Osteocyte (in vitro differentiated cells): ENCODE measurements at places on chromosomes 6 and 20.

DNA sequence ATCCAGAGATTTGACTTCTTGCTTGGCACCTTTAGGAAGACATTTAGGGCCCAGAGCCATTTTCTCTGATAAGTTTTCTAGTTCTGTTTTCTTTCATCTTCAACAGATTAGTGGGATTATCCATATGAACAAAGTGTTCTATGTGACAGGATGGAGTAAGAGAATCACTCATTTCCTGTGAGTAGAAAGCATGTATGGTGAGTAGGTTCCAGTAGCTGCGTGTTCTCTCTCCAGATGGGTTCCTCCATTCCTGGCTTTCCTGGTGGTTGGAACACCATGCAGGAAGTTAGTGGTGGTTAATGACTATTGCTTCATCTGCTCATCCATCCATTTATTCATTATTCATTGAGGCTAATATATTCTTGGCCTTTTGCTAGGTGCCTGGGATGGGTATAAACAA is 54.0 kb downstream of the EFCAB8 start:
- DNase-seq = no peak

- DNase-seq = peak; percentile 68
These were observed 2.1 kb downstream of the ZC3H12D start for GRCh38 chr6:149482545-149483333.

- no peak for DNase-seq
These were observed 64.0 kb upstream of the FOXQ1 start for GRCh38 chr6:1247894-1248293.

DNA sequence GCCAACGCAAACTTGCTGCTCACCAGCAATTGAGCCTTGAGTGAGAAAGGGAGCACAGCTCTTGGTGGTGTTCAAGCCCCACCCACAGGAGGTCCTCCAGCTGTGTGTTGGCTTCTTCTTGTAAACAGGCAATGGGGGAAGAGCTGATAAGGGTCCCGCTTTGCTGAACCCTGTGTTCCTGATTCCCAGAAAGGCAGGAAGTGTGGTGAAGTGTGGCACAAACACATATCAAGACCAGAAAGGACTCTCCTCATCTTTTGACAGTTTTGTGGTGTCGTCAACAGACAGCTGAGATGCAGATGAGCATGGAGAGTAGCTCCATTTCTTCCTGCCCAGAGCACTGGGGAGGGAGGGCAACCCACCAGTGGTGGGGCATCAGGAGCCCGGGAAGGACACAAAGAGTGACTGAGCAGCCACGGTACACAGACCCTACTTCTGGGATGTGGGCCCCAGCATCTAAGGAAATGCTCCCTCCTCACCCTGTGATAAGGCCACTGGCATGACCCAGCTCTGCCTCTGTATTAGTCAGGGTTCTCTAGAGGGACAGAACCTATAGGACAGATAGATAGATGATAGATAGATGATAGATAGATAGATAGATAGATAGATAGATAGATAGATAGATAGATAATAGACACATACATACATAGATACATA is 188.9 kb upstream of the TAB2 start:
- no peak for DNase-seq

DNA sequence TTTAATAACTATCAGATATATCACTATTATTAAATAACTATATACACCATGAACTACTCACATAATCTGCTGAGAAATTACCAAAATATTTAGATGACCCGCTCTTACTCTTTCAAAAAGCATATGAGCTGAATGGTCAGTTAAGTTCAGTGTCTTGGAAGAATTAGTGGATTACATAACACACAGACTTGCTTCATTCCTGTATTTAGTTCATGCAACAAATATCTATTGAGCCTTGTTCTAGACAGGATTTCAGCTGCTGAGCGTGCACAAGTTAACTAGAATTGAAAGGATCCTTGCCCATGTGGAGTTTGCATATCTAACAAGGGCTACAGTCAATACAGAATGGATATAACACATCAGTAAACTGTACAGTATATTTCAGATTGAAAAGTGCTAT is 566.2 kb downstream of the CBLN4 start:
- DNase-seq = no peak

DNA sequence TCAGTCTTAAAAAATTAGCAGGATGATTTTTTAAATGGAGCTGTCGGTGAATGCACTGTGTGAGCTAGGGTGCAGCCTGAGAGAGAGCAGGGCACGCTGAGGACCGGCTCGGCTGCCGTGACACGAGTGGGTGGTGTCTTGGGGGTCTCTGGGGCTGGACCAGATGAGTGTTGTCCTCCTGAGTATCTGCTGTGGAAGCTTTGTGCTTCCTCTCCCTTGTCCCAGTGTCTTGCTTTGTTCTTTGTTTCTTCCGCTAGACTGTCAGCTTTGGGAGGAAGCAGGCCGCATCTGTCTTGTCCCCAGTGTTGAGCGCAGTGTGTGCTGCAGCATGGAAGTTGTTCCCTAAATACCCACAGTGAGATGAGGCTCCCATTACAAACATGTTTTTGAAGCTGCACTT is 89.4 kb downstream of the RTN4IP1 start:
- no peak for DNase-seq

GRCh38 chr6:8627085-8627861 is 191.9 kb upstream of the SLC35B3 start:
- DNase-seq = no peak

GRCh38 chr6:125169058-125169457 is 15.5 kb downstream of the TPD52L1 start:
- DNase-seq = no peak

GRCh38 chr6:142313284-142313683 is 11.5 kb downstream of the ADGRG6 start:
- no peak for DNase-seq

GRCh38 chr6:33985313-33985751 is 160.6 kb downstream of the GRM4 start:
- peak; percentile 80 for DNase-seq

- DNase-seq = no peak
These were observed 36.3 kb upstream of the ZFAND3 start for GRCh38 chr6:37783025-37783855.

DNA sequence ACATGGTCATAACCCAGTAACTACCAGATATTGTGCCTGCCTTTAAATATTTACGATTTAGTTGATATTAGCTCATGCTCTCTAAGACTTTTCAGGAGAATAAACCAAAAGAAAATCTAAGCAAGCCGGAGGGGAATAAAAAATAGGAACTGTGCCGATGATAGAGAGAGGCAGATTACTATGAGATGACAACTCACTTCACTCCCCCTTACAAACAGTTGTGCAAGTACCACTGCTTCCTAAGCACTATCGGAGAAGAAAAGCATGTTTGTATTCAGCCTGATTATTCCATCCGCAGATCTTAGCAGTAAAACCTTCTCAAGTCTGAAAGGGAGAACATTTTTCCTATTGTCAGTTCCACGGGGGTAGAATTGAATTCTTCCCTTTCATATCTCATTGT is 294.4 kb downstream of the KCNQ5 start:
- no peak for DNase-seq

GRCh38 chr6:103699769-103700168 is 1160.0 kb downstream of the HACE1 start:
- DNase-seq = no peak

GRCh38 chr20:62304331-62305148 is 1.7 kb downstream of the ADRM1 start:
- no peak for DNase-seq

GRCh38 chr6:41894366-41895299 is 542 bp downstream of the USP49 start:
- peak; percentile 76 for DNase-seq

- no peak for DNase-seq
These were observed 1298.1 kb downstream of the EPHA7 start for GRCh38 chr6:92121228-92121627.

- no peak for DNase-seq
These were observed 35.5 kb downstream of the BANF2 start for GRCh38 chr20:17735206-17735804.

DNA sequence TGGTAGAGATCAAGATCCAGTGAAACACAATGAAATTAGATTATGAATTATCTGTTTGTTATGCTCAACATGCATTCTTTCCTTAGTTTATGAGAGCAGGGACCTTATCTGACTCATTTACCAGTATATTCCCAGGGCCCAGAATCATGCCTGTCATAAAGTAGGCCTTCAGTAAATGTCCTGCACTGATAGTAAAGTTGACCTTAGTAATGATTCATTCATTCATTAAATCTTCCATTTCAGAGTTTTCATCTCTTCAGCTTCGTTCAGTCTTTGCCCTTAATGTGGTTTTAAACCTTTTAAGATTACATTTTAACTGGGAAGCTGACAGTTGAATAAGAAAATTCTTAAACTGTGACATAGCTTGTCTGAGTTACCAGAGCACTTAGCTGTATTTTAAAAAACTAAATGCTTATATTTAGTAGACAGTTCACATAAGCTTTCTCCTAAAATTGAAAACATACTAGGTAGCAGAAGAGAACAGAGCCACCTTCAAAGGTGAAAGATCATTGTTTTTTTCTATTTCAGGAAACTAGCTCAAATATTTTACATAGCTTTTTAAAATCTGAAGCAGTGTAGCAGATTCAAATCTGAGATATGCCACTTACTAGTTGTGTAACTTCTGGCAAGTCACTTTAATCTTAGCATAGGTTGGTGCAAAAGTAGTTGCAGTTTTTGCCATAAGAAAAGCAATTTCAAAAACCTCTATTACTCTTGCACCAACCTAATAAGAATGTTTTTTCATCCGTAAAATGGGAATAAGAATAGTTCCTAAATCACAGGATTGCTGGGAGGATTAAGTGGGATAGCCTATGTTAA is 41.4 kb downstream of the MCM8 start:
- DNase-seq = no peak

GRCh38 chr6:26092443-26092842 is 5.2 kb downstream of the HFE start:
- no peak for DNase-seq

DNA sequence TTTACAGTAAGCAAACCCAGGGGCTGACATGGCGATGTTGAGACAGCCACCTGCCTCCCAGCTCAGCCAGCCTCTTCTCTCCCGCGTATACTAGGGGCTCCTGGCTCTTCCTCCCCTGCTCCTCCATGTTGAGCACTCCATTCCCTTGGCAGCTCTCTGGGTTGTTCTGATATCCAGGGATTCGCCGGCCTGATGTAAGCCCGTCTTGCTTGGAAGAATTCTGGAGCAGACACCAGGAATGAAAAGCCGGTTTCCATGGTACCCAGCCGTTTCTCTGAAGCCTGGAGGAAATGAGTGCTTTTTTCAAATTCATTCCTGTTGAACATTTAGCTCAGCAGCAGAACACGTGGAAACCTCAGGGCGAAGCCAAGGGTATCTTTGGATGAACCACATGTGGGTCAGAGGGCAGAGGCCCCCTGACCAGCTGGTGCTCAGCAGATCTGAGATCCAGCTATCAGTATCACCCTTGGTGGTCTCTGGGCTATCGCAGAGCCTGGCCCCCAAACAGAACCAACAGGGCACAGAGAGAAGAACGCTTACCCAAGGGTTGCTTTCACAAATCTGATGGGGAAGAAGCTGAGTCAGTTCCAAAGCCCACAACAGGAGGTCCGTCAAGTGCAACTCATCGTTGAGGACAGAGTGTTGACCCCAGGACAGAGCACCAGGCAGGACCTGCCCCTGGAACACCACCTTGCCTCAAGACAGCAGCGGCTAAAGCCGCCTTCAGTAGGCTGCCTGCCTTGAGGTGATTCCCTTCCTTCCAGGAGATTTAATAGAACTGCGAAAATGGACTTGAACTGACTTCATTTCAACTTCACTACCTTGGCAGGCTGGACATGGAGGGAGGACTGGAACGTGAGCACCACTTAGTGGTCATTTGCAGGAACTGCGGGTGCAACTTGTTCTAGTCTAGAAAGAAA is 96.1 kb upstream of the RIN2 start:
- DNase-seq = no peak

DNA sequence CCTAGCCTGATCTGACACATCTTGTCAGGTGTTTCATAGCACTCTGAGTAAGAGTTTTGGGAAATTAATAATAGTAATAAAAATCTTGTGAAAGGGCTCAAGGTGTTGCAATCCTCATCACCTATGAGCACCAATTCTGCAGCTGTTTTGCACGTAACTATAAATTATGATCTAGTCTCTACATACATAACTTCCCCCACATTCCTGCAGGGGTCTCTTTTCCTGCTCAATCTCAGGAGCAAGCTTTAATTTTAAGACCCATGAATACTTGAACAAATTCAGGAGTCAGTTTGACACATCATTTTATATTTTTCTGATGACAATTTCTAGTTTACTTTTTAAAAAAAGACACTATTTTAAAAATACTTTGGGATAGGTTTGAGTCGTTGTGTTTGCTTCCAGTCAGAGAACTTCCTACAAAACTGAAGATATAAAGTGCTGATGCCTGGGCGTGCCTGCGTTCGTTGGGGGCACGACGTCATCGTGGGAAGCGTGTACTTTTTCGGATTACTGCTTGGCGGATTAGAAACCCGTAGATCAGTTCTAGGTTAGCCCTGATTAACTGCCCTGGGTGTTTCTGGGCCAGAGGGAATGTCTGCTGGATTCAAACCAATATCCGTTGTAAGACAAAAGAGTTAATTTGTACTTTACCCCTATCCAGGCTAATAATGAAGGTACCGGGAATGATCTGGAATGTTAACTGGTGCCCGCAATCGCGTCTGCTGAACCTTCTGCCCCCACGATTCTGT is 1.0 kb upstream of the E2F3 start:
- DNase-seq = no peak

- no peak for DNase-seq
These were observed 9.9 kb upstream of the ID4 start for GRCh38 chr6:19827247-19827646.

DNA sequence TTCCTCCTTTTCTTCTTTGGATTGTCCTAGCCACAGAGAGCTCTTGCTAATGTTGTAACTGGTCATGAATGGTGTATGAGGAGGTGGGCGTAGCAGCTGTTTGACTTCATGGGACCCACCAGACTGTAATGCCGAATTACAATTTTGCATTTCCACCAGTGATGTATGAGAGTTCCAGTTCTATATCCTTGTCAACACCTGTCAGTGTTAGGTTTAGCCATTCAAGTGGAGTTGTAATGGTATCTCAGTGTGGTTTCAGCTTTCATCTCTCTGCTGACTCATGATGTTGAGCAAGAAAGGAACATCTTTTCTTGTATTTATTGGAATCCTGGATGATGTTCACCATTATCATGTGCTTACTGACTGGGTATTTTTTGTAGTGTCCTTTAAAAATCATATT is 5.1 kb downstream of the IGF2R start:
- no peak for DNase-seq

GRCh38 chr20:44696315-44696714 is 18.9 kb upstream of the CCN5 start:
- no peak for DNase-seq

- no peak for DNase-seq
These were observed 73.7 kb downstream of the SMLR1 start for GRCh38 chr6:130900913-130901312.

GRCh38 chr6:76351275-76351674 is 278.8 kb upstream of the IMPG1 start:
- DNase-seq = no peak
